Suppressor macrophage treated with lipopolysaccharide for 1 hour (primary cell): ENCODE measurements at places on chromosomes 16 and 17.

GRCh38 chr16:86050591-86051367 lies 151.8 kb downstream of the IRF8 start:
- DNase-seq = no peak

DNA sequence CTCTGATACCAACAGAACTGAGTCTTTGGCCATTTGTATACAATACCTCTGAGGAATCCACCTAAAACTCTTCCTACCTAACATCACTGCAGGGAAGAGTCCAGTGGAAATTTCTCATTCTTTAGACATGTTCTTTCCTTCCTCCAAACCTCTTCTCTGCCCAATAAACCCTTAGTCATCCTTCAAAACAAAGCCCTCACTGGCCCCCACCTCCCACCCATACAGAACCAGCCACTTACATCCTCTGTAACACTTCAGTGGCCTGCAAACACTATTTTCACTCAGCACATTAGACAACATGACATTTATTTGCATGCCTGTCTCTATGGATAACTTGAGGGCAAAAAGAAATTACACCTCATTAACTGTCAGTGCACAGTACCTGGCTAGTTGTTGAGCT lies 200.3 kb upstream of the NOG start:
- no peak for DNase-seq

GRCh38 chr17:68591583-68591982 lies 9.6 kb downstream of the FAM20A start:
- peak; percentile 59 for DNase-seq

DNA sequence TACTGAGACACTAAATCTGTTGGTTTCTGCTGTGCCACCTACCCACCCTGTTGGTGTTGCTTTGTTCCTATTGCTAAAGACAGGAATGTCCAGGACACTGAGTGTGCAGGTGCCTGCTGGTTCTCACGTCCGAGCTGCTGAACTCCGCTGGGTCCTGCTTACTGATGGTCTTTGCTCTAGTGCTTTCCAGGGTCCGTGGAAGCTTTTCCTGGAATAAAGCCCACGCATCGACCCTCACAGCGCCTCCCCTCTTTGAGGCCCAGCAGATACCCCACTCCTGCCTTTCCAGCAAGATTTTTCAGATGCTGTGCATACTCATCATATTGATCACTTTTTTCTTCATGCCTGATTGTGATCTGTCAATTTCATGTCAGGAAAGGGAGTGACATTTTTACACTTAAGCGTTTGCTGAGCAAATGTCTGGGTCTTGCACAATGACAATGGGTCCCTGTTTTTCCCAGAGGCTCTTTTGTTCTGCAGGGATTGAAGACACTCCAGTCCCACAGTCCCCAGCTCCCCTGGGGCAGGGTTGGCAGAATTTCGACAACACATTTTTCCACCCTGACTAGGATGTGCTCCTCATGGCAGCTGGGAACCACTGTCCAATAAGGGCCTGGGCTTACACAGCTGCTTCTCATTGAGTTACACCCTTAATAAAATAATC lies 14.6 kb downstream of the STH start:
- DNase-seq = no peak

- DNase-seq = peak; percentile 5
Observed at GRCh38 chr17:40247926-40248495, 28.9 kb downstream of the WIPF2 start.

GRCh38 chr16:67029254-67030096 lies 526 bp downstream of the CBFB start:
- DNase-seq = peak; percentile 91

- no peak for DNase-seq
Observed at GRCh38 chr16:83722456-83723183, 85.2 kb upstream of the HSBP1 start.

GRCh38 chr17:67970783-67971182 lies 25.5 kb downstream of the C17orf58 start:
- DNase-seq = no peak

DNA sequence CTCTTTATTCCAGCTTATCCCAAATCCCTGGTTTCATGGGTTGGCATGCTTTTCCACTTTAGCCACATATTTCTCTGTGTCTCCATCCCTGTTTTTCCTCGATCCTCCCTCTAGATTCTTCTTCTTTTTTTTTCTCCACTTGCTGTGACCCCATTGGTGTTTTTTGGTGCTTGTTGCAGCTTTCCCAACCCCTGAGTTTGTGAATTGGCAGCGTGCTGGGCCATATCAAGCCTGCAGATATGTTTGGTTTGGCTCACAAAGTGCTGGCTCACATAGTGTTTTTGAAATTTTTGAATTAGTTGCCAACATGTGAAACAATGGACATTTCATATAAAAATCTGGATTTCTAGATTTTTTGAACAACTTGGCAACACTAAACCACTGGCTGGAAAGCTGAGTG lies 8.8 kb downstream of the GPR139 start:
- DNase-seq = no peak
